ENCODE measurements at places on chromosomes 16 and 17.

DNA sequence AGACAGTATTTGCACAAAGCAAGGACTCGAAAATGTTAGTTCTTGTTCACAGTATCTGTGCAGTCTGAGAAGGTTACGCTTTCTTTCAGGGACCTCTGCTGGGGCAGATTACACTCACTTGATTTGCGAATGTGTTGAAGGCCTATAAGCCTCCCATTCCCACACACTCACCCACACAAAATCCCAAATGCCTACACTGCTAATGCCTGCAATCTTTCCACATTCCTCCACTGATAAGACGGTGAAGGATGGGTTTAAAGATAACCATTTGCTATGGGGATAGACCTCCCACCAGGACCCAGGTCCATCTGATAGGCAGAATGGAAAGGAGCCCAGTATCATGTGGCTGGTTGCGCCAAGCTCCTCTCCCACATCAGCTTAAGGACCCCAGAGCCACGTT is 394.9 kb upstream of the SALL1 start:
- DNase-seq: no peak

- DNase-seq: no peak
Observed at GRCh38 chr17:66625311-66625767, 209.6 kb upstream of the CACNG5 start.

GRCh38 chr16:2795395-2796143 is 2.7 kb upstream of the PRSS41 start:
- no peak for DNase-seq

DNA sequence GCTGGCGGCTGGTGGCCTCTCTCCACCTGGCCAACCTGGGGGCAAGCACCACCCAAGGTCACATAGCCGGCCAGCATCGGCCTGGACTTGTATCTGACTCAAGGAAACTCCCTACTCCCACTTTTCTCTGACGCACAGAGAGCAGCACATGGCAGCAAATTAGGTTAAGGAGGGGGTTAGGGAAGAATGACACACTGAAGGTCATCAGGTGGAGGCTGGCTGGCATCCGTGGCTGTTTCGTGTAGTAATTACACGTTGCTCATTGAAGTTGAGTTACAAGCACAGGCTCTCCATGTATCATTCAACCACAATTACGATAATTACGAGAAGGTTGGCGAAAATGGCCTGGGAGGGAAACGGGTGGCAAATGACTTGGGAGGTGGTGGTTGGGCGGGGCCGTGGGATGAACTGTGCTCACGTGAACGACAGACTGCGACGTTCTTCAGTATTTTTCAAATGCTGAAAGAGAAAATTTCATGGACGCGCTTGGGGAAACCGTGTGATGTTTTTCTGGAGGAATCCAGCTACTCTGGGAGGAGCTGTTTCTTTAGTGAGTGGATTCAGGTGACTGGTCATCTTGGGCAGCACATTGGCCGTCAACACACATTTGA is 4.0 kb upstream of the METRNL start:
- peak; percentile 32 for DNase-seq

DNA sequence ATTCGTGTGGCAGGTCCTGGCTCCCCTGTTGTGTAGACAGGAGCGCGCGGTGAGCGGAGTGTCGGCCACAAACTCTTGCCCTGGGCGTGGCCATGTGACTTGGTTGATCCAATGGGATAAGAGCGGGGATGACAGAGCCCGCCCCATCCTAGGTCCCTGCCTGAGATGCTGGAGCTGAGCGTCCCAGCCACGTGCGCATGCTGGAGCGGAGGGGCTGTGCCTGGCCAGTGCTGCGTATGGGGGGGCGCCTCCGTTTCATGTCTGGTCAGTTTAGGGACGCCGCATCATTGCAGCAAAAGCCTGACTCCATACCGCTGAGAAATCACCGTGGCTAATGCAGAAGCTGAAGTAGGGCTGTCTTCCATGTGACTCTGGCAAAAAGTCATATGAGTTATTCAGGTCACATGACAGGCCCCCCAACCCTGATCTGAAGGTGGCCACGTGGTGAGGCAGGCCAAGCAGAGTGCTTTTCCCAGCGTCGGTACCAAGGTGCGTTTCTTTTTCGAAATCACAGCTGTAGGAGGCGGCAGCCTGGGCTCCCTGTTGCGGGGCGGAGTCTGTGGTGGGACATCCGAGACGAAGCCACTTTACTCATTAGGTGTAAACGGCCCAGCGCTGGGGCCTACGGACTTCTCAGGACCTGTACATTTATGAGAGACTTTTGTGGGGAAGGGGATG is 22.5 kb downstream of the HSBP1 start:
- DNase-seq: no peak

- DNase-seq: no peak
Observed at GRCh38 chr17:78557598-78558039, 19.6 kb downstream of the DNAH17 start.

DNA sequence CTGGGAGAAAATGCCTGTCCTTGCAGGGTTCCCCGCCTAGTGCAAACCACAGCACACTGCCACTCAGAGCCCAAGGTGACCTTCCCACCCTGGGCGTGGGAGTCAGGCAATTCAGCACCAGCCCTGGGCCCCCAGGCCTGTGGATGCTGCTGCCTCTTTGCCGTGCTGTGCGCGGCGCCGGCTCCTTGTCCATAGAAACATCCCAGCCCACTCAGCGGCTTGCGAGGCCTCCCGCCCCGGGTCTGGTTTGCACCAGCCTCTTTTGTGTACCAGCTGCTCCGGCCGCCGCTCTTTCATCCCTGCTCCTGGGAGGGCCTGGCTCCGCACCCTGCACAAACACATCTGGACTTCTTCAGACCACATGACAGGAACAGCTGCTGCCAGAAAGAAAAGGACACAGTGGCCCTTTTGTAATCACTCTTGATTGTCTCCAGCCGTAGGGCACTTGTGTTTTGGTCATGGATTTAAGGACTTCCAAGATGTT is 75.4 kb upstream of the SDK2 start:
- peak; percentile 16 for DNase-seq

GRCh38 chr16:88084881-88085280 is 133.6 kb downstream of the BANP start:
- no peak for DNase-seq

DNA sequence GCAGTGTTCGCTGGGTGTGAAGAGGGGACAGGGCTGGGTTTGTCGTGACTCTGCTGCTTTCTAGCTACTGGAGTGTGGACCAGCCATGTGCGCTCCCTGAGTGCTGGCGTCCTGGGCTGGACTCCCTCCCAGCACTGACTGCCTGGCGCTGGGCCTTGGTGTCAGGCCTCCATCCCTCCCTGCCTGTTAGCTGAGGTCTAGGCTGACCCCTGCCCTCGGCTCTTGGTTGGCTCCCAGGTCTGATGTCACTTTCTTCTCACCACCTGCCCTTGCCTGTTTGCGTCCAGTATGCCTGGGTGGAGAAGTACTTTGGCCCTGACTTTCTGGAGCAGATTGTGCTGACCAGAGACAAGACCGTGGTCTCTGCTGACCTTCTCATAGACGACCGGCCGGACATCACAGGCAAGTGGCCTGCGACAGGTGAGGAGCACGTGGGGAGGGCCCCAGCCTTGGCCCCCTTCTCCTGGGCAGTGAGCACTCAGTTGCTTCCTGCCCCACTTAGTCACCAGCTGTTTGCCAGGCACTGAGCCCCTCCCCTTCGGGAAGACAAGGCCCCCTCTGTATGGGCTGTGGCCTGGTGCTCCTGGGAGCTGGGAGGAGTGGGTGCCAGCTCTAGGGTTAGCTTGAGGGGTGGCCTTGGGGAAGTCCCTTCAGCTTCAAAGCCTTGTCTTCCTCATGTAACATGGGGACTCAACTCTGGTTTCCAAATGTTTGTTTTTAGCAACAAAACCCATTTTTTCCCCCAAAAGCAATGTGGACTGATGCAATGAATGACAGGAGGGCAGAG is 41.5 kb downstream of the NT5M start:
- DNase-seq: no peak

DNA sequence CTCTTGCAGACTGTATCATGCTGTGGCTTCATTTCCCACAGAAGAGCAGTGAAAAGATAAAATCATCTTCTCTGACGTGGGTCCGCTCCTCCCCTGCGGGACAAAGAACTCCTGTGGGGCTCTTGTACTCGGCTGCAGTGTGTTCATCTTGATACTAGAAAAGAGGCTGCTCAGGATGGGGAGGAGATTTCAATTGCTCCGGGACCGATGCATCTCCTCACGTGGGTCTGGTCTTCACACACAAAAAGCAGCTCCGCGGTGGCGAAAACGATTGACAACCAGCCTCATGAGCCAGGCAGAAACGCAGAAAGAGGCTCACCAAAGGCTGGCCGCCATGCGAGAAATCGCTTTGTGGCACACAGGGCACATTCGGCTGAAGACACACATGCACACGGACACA is 14.4 kb upstream of the KCNJ18 start:
- DNase-seq: no peak

GRCh38 chr16:64659866-64660265 is 462.0 kb downstream of the CDH11 start:
- no peak for DNase-seq

DNA sequence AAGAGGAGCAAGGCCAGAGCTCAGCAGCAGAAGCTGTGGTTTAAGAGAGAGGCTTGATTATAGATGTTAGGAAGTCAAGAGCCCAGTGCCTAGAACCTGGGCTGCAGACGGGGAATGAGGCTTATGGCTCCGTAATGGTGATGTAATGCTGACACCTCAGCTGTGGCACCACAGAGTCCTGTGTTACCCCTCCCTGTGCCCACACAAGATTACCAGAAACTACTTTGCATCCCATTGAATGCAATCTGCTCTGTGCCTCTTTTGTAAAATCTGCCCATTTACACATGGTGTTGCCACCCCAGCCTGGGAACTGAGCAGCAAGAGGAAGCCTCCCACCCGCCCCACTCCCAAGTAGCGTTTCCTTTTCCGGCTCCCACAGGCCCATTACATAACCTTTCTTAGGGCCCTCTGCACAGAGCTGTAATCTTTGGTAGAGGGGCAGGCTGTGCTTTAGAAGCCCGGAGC is 57.0 kb downstream of the PITPNC1 start:
- no peak for DNase-seq
